ENCODE measurements at places on chromosomes 2 and 18.

GRCh38 chr2:67055387-67056304, 341.5 kb upstream of the ETAA1 start:
- DNase-seq = no peak

DNA sequence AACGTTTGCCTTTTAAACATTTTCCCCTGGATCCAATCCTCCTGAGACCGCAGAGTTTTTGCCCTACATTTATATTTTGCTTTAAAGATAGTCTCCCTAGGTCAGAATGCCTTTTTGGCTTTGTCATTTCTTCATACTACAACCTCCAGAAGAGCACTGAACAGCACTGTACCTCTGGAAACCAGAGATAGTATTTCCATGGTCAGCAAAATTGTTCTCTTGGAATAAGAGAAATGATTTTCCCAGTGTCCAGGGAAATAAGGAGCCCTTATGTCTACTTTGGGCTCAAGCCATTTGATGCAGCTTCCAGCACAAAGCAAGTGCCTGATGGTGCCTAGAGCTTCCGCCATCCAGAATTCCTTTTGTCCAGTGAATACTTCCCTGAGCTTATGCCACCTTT, 75.5 kb upstream of the SP5 start:
- no peak for DNase-seq

GRCh38 chr18:293536-293935, 25.7 kb upstream of the THOC1 start:
- no peak for DNase-seq

- DNase-seq = no peak
Measured at GRCh38 chr2:204972606-204973336, 427.5 kb downstream of the PARD3B start.

DNA sequence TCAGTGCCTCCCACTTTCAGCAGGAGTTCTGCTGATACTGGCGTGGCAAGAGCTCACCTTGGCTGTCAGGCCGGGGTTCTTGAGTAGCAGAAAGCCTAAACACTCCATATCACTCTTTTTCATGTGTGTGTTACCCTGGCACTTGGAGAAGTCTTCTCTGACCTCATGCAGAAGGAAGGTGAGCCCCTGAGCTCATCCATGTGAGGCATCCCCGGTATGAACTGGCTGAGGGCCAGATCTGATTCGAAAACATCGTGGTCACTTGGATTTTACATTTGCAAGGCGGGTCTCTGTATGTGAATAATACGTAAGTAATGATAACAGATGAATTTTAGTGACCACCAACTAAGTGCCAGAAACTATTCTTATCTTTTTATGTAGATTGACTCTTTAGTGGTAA, 93.6 kb downstream of the RAPGEF4 start:
- DNase-seq = no peak

DNA sequence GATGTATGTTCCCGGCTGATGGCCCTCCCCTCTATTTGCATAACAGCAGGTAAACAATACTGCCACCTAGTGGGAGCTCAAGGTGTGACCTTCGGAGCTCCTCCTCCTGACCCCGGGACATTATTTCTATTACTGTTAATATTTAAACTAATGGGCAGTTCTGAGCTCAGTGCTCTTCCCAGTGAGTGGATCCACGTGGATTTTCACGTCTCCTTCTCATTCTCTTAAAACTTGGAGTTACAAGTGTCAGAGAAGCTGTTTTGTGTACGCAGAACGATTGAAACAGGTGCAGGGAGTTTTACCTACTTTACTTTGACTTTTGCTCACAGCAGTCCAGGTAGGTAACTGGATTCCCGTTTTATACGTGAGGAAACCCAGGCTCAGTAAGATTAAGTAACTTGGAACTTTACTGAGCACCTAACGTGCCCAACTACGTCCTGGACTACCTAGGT, 127.3 kb downstream of the PRKCE start:
- DNase-seq = peak; percentile 67

- no peak for DNase-seq
Measured at GRCh38 chr2:119764832-119765231, 5.1 kb downstream of the PTPN4 start.

DNA sequence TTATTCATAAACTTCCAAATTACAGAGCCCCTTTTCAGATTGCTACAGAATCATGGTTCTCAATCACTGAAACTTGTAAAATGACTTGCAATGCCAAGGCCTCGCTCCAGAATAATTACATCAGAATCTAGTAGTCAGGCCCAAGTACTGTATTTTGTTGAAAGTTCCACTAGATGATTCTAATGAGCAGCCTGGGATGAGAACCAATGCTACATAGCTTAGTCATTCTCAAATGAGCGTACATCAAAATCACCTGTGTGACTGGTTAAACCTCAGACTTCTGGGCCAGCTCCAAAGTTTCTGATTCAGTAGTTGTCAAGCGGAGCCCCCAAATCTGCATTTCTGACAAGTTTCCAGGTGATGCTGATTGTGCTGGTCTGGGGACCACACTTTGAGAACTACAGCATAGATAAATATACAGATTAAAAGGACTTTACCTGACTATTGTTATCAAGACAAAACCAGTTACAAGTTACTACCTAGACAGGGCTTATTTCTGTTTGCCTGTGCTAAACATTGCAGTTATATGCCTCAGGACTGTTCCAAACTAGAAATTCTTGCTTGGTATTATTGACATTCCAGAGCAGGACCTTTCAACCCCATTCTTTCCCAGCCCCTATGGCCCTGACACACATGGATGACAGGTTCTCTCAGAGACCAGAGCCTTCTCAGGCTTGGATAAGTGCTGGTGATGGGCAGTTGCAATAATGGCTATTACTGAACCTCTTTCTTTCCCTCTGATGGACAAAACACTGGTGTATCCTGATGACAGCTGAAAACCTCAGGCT, 83.1 kb downstream of the UPP2 start:
- DNase-seq = no peak

GRCh38 chr2:200300065-200300464, 6.4 kb upstream of the SPATS2L start:
- no peak for DNase-seq

DNA sequence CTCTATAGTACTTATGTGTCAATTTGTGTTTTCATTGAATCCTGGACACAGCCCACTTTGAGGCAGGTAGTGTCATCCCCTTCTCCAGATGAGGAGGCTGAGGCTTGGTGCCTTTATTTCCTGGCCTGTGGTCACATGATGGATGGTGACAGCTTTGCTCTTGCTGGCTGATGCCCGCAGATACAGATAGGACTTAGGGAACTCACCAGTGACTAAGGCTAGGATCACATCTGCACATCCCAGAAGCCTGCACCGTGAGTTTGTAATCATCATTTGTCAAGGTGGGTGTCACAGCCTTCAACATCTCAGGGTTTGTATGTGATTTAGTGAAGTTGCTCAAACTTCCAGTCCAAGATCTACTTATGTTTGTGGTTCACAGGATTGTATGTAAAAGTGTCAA, 295.1 kb upstream of the RAB12 start:
- no peak for DNase-seq

DNA sequence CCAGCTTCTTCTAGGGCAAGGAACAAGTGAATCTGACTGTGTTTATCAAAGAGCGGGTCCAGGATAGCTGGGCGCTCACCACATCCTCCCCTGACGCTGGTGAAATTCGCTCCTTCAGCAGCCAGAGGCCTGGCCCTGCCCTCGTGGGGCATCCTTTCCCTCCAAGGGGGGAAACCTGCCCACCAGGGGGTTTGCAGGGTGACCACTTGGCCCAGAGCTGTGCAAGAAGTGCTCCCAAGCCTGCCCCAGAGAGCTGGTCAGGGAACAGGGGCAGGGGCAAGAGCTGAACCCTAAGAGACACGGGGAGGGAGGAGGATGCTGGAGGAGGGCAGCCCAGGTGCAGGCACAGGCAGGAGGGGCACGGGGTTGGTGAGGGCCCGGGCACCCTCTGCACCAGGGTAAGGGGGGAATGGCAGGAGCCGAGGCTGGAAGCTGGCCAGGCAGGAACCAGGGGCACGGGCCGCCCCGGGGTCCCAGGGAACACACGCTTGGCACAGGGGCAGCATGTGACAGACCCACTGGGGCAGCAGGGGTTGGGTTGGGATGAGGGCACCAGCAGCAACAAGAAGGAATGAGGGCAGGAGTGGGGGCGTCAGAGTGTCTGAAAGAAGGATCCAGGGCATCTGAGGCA, 2.8 kb upstream of the GPR55 start:
- DNase-seq = no peak

DNA sequence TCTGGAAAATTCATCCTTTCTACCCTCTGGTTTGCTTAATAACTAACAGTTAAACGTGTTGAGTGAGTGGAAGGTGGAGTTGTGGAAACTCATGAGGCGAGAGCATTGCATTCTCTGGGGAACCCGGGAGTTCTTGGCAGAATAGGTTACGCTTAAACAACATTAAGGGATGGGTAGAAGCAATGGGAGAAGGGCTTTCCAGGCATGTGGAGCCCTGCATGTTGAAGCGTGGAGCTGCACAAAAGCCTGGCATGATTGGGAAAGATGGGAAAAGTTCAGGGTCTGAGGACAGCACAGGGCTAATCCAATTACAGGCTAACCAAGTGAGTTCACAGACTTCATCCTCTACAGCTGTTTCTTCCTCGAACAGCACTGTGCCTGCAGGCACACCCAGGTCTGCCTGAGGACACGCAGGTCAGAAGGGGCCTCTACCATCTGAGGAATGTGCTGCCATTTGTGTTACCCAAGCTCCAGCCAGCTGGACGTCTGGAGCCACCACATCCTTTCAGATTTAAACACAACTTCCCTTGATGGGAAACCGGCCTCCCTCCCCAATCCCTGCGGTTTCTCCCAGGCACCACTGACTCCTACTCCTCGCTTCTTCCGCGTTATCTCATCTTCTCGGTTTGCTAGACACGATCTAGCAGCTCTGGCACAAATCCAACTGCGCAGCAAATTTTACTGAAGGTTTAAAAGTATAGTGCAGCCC, 164.2 kb downstream of the ANTXR1 start:
- peak; percentile 19 for DNase-seq

GRCh38 chr2:69791045-69791444, 38.4 kb upstream of the GMCL1 start:
- DNase-seq = no peak

GRCh38 chr18:63218472-63218871, 101.1 kb downstream of the BCL2 start:
- no peak for DNase-seq

DNA sequence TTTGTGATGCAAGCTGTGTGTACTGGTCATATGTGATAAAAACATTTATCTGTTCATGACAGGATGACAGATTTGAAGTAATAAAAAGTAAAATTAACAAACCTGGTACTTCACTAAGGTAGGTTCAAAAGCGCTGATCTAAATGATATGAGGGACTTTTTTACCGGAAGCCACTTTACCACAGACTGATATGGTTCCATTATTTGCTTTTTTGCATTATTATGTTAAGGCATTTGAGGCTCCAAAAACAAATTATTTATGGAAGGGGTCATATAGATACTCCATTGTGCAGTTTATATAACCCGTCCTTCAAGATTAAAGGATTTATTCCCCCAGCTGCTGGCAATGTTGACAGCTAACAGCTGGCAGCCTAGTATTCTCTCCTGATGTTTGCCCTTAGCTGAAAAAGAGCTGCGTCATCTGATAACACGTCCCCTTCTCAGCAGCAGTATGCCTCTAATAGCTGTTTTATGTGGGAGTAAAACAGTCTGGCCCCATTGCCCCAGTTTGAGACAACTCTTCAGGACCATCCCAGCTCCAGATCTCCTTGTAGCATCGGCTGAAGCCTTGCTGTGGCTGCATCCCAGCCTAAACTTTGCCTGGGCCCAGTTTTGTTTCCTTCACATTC, 84.8 kb upstream of the XIRP2 start:
- DNase-seq = no peak

GRCh38 chr18:6482198-6482977, 67.7 kb upstream of the L3MBTL4 start:
- DNase-seq = no peak

GRCh38 chr18:77749089-77749488, 499.4 kb downstream of the GALR1 start:
- no peak for DNase-seq

DNA sequence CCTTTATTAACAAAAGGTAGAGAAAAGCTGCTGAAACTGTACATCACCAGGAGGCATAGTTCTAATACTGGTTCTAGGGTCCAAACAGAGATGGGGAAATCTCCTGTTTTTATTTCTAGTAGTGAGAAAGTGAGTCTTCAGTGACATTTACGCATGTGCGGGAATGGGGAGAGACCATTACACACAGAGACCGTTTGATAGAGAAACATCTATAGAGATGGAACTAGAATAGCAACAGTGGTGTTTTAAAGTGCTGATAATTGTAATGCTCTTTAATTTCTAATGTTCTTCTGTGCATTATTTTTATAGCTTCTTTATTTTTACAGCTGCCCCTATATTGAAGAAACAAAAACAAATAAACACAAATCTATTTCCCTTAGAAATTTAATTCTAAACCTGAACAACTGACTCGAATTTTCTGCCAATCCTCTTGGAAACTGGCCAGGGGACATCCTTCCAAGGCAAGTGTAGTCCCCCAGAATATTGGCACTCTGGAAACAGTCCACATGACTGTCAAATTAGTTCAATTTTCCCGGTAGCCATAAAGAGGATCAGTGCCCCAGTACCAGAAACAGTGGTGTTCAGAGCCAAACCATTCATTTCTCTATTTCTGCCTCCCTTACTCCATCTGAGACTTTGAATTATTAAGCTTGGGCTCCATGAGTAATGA, 260.9 kb downstream of the ICOS start:
- DNase-seq = no peak

DNA sequence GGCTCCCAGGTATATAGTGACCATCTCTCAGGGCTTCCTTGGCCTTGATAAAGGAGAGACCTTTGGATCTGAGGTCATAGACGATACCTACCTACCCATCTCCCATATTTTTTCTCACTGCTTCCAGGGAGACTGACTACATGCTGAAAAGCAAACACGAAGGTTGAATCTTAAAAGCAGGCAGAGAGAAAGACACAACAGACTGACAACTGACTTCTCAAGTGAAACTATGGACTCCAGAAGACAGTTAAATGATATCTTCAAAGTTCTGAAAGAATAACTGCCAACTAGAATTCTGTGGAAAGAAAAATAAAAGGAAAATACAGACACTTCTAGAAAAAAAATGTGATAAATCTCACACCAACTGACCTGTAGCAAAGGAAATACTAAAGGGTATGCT, 76.5 kb upstream of the HAAO start:
- no peak for DNase-seq

DNA sequence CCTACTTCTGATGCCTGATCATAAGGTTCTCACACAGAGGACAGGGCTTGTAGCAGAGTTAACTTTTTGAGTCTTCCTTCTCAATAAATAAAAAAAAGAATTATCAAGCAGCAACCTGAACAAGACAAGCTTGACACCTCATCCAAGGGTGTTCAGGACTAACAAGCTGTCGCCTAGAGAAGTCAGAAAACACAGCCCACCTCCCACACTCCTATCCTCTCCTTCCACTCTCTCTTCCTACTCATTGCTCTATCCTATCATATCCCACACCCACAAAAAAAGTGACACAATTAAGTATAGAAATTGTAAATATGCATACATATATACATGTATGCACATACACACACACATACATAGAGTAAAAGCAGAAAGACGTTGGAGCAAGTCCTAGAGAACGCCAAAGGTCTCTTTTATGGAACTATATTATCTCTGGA, 5.4 kb downstream of the NBAS start:
- no peak for DNase-seq

- DNase-seq = peak; percentile 2
Measured at GRCh38 chr18:48813321-48813720, 137.4 kb downstream of the SMAD7 start.

GRCh38 chr2:197993830-197994229, 189.4 kb downstream of the PLCL1 start:
- no peak for DNase-seq

GRCh38 chr18:709771-710170, 2.7 kb downstream of the ENOSF1 start:
- DNase-seq = no peak

GRCh38 chr2:204545861-204546735, 823 bp downstream of the PARD3B start:
- no peak for DNase-seq
